ENCODE measurements at places on chromosomes 4 and X. TPM values are rescaled to one million over a fixed set of nuclear protein-coding genes. Genes with fewer than 3 reads are reported as not detected.

DNA sequence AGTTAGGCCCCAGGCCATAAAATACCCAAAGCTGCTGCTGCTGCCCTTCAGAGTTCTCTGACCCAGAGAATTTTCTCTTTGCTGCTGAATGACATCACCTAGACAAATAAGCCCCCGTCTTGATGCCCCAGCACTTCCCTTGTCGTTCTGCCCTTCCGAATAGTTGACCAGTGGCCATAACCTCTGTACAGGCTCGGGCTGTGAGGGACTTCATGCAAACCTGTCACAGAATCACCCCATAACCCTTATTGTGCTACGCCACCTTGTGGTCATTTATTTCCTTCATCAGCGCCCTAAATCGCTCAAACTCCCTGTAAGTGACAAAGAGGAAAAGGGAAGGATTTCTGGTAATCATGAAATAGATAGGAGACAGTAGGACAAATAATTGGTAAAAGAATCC lies 18.8 kb downstream of the SPACA5 start:
- DNase-seq = peak; percentile 36

GRCh38 chr4:53599632-53600031 lies 8.3 kb upstream of the LNX1 start:
- no peak for DNase-seq

DNA sequence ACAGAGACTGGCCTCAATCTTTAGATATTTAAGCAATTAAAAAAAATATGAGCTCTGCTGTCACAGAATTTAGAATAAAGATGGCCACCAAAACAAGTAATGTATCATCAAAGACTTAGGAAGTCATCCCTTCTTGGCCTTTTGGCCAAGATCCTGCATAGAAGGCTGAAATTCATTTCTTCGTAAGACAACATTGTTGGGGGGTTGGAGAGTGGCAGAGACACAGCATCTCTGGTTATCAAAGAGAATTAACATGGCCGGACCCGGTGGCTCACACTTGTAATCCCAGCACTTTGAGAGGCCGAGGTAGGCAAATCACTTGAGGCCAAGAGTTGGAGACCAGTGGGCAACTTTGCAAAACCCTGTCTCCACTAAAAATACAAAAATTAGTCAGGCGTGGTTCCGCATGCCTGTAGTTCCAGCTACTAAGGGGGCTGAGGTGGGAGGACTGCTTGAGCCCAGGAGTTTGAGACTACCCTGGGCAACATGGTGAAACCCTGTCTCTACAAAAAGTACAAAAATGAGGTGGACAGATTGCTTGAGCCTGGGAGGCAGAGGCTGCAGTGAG lies 4.0 kb downstream of the PPM1K start:
- DNase-seq = no peak

DNA sequence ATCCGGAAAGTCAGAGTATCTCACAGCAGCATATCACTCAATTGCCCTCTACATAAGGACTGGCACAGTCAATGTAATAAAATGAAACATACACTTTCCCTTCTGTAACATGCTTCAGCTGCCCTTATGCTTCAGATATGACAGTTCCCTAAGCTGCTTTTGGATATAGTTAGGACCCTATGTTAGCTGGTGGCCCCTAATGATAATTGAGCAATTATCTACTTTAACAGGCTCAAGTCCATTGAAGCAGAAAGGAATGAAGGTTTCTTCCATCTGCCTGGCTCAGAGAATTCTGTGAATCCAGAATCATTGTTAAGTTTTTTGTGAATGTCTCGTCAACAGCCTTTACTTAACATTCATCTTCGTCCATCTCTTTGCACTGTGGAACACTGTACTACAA lies 951.2 kb upstream of the DIAPH2 start:
- DNase-seq = no peak

GRCh38 chrX:11381464-11381863 lies 88.3 kb downstream of the AMELX start:
- peak; percentile 17 for DNase-seq

GRCh38 chr4:56727150-56727549 lies 46.1 kb upstream of the HOPX start:
- DNase-seq = no peak

DNA sequence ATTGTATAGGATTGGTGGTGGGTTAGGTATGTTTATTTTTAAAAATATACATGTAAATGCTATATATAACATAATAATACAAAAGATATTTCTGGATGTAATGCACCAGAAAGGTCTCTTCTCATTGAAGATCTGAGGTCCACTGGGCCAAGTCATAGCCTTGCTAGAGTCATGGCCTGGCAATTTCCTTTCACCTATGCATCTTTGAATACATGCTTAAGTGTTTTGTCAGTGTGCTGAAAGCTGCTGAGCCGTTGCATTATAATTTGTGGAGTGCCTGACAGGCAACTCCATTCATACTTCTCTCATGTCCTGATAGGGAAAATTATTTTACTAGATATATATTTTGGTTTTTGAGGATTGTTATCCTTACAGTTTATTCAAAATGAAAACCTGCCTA lies 410.2 kb upstream of the CT83 start:
- no peak for DNase-seq

- DNase-seq = no peak
Observed at GRCh38 chr4:77031544-77031943, 44.2 kb downstream of the CCNI start.

DNA sequence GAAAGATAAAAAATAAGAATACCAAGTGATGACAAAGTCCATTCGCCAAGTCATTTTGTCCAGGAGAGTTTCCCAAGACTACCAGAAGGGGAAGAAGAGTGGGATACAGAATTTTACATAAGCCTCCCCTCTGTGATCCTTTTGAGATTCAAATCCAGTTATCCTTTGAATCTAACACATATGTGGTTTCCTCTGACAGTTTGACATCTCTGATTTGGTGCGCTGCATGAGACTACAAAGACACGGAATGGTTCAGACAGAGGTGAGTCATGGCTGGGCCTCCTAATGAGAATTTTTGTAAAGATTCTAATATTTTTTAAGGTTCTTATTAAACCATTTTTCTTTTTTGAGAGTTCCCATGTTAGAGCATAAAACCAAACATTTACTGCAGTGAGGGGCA lies 38.3 kb downstream of the SLC10A6 start:
- no peak for DNase-seq

- no peak for DNase-seq
Observed at GRCh38 chr4:56310401-56311125, 76.7 kb downstream of the AASDH start.

- DNase-seq = no peak
Observed at GRCh38 chr4:20384456-20384855, 132.8 kb downstream of the SLIT2 start.

DNA sequence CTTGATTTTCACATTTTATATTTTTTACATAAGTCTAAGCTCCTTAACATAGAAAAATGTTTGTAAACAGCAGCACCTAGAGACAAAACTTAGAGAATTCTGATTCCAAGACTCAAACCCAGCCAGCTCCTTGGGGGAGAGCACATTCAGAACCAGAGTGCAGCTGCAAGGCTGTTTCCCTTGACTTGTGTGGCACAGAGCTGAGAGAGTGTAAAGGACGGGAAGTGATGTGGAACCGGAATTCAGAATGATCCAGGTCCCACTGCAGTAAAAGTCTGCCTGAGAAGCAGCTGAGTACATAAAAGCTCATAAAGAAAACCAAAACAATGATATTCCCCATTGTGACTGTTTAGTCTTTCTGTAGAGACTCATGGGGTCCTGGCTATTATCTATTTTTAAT lies 713.8 kb downstream of the RAB28 start:
- no peak for DNase-seq

SHROOM2 gene
- 8.9 TPM for total RNA-seq

NSG1 gene
- 3.5 TPM for total RNA-seq

RBM47 gene
- 524 TPM for total RNA-seq

UGT2B28 gene
- total RNA-seq = not detected
